ENCODE measurements at places on chromosomes 7 and 10.

DNA sequence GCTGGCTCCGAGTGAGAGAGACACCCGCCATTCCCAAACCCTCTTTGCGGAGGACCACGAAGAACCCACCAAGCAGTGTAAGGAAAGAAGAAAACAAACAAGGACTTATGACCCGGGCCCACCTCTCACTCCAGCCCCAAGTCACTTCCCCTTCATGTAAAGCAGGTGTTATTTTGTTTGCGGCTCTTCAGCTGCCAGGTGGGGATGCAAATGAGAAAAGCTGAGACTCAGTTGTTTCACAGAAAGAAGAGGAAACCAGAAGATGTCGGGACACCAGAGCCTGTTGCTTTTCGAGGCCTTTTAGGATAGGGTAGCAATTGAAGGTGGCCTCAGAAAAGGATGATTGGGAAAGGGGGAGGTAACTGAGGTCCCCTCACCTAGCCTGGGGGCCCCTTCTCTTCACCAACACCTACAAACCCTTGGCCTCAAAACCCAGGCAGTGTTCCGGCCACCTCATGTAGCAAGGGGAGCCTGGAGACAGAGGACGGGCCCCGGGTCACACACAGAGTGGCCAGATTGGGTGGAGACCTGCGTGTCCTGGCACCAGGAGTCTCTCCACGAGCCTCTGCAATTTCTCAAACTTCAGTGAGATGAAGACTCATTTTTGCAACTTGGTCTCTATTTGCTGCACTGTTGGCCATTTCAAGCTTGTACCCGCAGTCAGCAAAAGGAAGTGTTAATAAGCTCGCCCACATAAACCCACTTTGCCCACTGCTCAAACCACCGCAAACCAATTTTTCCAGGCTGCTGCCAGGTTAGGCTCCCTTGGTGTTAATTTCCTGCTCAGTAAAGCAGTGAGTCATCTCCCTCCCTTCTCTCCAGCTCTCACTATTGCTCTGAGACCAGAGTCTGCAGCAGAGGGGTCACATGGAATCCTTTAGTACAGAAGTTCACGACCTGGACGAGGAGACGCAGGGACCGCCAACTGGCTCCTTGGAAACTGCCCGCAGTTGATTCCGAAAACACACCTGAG lies 45.5 kb downstream of the AOC1 start:
- no peak for DNase-seq

GRCh38 chr7:38413784-38414183 lies 140.3 kb upstream of the TARP start:
- DNase-seq = no peak

DNA sequence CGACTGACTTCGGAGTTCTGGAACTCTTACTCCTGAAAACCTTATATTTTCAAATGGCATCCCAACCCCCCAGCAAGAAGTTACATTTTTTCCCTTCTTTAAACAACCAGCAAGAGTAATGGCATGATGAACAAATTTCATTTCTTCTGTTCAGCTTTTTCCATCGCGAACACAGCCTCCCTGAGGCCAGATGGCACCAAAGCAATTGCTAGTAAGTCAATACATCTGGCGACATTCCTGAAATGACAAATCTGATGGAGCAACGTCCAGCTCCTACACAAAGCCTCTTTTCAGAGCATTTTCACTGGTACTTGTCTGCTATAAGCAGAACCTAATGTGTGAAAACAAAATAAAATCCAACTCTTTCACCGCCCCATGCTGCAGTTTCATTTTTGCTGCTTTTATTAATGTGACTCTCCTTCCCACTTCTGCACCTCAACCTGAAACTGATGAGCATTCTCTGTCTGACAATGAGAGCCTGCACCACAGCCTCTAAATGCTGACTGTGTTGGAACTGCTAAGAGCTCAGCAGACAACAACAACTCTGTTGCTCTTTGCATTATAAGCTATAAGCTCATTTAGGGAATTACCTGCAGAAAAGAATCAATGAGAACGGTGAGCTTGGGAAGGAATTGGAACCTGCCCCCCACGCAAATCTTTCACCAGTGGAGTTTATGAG lies 229.8 kb downstream of the FGFR2 start:
- DNase-seq = no peak

- no peak for DNase-seq
Measured at GRCh38 chr10:128664729-128665128, 538.5 kb upstream of the MKI67 start.

DNA sequence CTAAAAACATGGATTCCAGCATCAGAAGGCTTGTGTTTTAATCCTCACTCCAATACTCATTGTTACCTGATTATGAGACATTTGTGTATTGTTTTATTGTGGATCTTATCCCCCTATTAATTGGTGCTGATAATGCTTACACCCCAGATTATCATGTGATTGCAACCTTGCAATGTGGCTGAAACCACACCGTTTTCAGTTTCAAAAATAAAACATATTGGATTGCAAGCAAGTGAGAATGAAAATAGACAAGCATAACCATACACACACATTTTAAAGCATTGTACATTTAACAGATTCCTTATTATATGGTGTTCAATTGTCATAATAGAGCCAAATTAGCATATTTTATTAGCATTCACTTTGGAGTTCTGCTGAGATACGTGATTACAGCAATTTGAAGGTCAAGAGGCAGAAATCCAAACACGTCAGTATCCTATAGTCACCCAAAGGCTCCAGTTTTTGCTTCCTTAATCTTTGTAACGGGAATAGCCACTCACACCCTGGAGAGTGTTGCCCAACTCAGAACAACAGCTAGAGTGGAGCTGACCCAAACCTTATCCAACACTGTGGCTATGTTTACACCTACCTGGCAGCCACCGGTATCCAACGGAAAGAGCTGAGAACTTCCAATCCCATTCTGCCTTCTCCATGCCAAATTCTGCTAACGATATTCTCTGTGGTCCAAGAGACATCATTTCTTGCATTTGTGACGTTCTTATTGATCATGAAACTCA lies 317.1 kb upstream of the KLF6 start:
- DNase-seq = no peak

DNA sequence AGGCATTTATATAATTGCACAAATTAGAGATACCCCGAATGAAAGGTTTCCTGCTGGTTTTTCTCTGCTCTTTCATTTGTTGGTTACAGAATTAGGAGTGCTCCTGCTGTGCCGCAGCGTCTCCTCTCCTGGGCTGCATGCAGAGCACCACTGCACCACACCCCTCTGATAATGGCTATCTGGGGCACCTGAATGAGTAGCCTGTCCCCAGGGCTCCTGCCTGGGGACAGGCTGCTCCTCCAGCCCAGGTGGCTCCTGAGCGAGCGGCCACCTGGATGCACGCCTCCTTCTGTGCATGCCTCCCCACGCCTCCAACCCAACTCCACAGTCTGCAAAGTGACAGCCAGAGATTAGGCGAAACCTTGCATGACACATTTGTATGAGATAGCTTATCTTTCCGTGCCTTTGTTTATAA lies 242.6 kb upstream of the FZD8 start:
- DNase-seq = no peak

GRCh38 chr10:130750441-130750840 lies 561.1 kb downstream of the TCERG1L start:
- no peak for DNase-seq

GRCh38 chr10:110499796-110500514 lies 2.2 kb downstream of the DUSP5 start:
- no peak for DNase-seq

DNA sequence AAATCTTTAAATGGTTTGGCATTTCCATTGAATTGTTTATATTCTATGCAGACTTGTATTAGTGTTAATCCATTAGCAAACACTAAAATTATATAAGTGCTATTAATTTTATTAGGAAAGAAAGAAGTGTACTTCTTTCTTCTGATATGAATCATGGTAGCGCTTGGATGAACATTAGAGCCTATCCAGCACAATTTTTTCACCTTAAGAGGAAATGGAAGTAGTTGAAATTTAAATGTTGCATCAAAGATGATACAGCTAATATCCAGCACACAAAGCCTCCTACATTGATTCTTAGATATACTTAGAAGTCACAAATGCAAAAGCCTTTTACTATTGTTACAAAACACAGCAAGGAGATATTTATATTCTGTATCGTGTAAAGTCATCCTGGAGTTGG lies 174.5 kb downstream of the AHR start:
- DNase-seq = no peak

DNA sequence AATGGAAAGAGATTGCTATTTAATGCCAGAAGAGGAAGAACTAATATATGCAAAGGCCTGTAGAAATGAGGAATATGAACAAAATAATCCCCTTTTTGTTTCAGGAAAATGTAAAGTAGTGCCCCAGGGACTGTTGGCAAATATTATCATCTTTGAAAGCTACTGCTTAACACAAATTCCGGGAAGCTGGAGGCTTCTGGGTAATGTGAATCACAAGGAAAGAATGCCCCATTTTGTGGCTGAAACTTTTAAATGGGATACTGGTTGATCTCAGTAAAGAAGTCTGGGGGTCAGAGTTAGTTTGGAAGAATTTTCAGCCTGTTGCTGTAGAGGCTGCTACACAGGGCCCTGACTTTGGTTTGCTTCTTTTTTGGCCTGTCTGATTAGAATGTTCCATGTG lies 141.0 kb downstream of the PTEN start:
- no peak for DNase-seq

- no peak for DNase-seq
Measured at GRCh38 chr10:131732631-131733127, 168.1 kb upstream of the PPP2R2D start.

All from amygdala (tissue), 56 donors.